ENCODE measurements at places on chromosomes 7 and 10.
A peak's percentile ranks its signal among the peaks of the same experiment; 100 is the strongest.

GRCh38 chr7:120805636-120806388 is 52.1 kb downstream of the TSPAN12 start:
- peak; percentile 71 for DNase-seq

- DNase-seq: peak; percentile 15
These were observed at the start of gene TET1 for GRCh38 chr10:68560186-68560942. Gene TET1 (plus strand): TSS chr10:68560337. CDS start chr10:68572339, 12,002 bp downstream.

GRCh38 chr10:28217848-28218247 is 85.0 kb downstream of the MPP7 start:
- DNase-seq: no peak

DNA sequence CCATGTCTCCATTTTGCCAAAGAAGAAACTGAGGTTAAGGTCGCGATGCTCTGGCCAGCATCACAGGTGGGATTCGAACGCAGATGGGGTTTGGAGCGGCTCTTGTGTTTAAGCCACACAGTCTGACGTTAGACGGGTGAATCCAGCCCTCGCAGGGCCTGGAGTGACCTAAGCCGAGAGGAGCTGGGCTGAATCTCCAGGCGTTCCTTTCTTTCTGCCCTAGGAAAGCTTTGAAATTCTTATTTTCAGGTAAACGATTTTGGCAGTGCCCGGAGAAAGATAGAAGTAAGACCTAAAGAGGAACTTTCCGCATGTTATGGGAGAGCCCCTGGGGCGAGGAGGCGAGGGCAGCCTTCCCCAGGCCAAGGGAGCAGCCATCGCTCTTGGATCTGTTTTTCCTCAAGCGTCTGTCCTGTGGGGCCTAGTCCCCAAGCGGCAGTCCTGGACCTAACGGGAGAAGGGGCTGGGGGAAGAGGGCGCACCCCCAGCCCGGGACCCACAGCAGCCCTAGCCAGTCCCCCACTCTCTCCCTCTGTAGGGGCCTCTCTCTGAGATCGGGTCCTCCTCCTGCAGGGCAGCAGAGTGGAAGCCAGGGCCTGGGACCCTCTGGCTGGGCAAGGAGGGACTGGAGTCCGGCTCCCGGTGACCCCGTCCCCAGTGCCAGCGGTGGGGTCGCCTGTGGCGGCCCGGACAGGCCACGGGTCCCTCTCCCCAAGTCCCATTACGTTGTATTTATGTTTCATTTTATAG is 8.9 kb upstream of the LBX1 start:
- DNase-seq: no peak

GRCh38 chr7:8291397-8292141 is 29.6 kb upstream of the ICA1 start:
- no peak for DNase-seq

GRCh38 chr10:5159126-5159525 is 25.8 kb downstream of the AKR1C8 start:
- no peak for DNase-seq

DNA sequence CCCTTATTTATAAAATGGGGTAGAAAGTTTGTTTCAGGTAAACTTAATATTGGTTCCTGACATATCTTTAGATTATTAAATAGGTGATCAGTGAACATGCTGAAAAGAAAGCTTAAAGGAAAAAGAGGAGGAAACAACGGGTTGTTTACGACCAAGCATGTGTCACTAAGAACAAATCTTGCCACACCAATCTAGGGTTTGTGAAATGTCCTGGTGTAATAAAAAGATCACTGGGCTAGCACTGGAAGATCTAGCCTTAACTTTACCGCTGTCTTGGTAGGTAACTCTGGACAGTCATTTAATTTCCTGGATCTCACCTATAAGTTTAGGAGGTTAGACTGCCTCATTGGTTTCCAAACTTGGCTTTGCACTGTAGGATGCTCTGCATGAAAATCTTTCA is 19.0 kb downstream of the VPS26A start:
- DNase-seq: no peak

DNA sequence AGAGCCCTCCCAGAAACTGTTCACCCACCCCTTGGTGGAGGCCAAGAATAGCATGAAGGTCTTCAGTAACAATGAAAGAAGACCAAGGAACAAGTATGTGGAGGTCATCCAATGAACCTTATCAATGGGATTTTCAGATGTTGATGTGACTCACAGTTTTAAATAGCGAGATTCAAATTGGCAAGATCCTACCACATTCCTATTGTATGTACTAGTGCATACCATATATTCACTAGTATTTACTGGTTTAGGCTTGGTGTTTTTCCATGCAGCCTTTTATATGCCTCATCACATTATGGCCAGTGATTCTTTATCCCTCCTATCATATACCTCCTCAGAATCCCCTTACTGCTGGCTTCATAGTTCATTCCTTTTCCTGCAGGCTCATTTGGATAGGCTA is 54.4 kb downstream of the ITGB8 start:
- no peak for DNase-seq

- no peak for DNase-seq
These were observed 391.4 kb downstream of the NRG3 start for GRCh38 chr10:82266438-82266837.

DNA sequence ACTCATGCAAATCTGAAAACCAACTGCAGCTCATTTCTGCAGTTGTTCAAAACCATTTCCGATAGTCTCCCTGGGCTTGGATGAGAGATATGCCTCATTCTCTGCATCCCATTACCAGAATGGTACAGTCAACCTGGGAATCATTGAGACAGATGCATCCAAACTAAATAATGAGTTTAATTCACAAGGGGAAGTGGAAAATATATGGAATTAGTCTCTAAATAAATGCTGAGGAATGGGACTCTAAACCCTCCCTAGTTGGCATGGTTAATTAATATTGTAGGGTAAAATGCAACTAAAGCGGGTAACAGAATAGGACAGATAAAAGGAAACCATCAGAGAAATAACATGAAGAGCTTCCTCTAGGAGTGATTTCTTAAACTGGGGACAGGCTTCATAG is 118.9 kb downstream of the AMPH start:
- DNase-seq: no peak

- DNase-seq: peak; percentile 7
These were observed 48.3 kb upstream of the FAM171A1 start for GRCh38 chr10:15419279-15419874.

DNA sequence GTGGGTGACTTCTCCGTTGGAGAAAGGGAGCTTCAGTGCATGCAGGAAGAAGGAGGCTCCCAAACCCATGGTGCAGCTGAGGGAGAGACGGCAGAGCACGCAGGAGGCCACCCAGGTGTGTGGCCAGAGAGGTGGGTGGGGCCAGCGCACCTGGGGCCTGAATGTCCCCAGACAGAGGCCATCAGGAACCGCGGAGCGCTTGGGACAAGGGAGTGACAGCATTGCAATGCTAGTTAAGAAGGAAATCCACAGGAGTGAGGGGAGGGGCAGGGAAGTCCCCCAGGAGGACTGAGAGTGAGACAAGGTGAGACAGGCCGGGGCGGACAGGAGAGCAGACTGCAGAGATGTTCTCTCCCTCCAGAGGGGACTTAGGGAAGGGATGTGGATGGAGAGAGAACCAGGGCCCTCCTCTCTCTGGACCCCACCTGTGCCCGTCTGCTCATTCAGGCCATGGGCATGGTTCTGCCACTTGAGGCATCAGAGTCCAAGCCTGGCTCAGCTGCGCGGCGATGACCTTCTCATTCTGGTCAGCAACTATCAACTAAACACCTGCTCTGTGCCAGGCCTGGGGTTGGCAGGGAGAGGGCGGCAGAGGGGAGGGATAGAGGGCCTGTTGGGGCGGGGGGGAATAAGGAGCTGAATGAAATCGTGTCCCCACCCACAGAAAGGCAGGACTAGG is 69.4 kb upstream of the COL13A1 start:
- no peak for DNase-seq

- DNase-seq: no peak
These were observed 52.8 kb upstream of the TMEM273 start for GRCh38 chr10:49240946-49241345.

GRCh38 chr7:25802057-25802456 is 349.9 kb upstream of the NFE2L3 start:
- no peak for DNase-seq

GRCh38 chr7:134332892-134333291 is 16.2 kb upstream of the SLC35B4 start:
- no peak for DNase-seq

DNA sequence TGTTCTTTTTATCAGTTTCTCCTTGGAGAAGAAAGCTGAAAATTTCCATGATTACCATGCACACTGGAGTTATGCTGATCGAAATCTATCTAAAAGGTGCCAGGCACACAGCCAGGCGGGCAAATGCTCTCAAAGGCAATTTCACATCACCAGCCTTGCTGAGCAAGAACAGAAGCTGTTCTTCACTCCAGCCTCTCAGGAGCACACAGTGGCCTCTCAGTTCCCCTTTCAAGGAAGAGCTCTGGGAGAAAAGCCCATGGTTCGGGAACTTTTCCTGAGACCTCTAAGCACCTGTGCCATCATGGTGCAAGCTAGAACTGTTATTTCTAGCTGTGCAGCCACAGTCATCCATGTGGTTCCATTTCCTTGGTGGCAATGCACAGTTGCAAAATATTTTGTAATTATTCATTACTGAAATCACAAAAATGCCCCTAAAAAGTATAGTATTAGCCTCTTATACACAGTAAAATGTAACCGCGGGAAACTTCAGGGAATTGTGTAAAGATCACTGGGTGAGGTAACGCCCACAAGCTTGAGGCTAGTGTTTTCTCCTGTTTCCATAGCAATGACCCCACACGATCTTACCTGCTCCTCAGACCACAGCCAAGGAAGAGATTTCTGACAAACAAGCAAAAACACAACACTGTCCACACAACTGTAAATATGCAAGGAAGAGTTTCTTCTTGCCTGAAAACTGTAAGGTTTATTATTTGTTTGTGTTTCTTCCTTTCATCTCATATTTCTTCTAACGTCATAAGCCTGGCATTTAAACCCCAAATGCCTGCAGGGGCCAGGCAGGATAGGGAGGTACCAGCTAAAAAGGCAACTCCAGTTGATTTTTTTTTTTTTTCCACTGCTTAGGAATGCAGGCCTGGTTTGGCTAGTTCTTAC is 121.2 kb downstream of the FAM107B start:
- no peak for DNase-seq

GRCh38 chr7:13262929-13263530 is 575.6 kb downstream of the ARL4A start:
- peak; percentile 45 for DNase-seq

DNA sequence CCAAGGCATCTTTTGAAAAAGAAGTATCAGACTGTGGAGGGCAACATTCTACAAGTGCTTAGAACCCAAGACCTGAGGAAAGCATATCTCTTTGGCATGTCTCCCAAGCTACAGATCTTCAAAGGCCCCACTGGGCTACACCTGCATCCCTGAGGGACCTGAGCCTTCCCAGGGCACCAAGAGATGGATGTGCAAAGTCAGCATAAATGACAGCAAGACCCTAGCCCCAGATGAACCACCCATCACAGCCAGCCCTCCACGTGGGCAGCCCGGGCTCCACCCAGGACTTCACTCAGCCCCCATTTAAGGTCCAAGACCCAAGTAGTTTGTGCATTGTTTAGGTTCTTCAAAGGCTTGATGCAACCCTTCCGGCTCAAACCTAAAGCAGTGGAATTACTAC is 123.5 kb downstream of the SFMBT2 start:
- no peak for DNase-seq

GRCh38 chr7:98281757-98282606 is 496 bp downstream of the BRI3 start:
- no peak for DNase-seq

DNA sequence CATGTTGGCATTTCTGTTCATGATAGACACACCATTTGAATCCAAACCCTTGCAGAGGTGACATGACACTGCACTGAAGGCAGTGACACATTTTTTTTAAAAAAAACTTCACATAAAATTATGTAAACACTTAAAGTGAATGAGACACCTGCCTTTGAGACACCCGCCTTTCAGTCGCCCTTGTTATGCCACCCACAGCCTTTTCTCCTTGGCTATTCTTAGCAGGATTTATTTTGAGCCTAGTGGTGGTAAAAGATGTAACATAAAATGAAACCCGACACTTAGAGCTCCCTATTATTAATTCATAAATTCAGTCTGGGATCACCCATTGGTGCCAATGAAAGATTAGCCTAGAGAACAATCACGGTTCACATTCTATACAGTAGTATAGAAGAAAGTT is 161.3 kb downstream of the DYNC1I1 start:
- DNase-seq: peak; percentile 80

- DNase-seq: no peak
These were observed 260.3 kb downstream of the AHR start for GRCh38 chr7:17558558-17559332.

- DNase-seq: no peak
These were observed 361.7 kb upstream of the ETV1 start for GRCh38 chr7:14351167-14351566.
